ENCODE measurements at places on chromosomes 16 and 17.

GRCh38 chr16:50365791-50366575 is 2.8 kb downstream of the BRD7 start:
- peaks cover 44% of the 10 kb centered on the region for H3K36me3 ChIP-seq
- no peak overlapping the region for H3K27ac ChIP-seq
- no peak for DNase-seq
- H3K4me3 ChIP-seq, result no peak overlapping the region

GRCh38 chr16:2719328-2720063 is 528 bp downstream of the PRSS27 start:
- no peak overlapping the region for H3K27ac ChIP-seq
- no peaks in the 10 kb centered on the region for H3K27me3 ChIP-seq
- peaks cover 9% of the 10 kb centered on the region for H3K4me1 ChIP-seq
- peak; percentile 70 for DNase-seq
- H3K4me3 ChIP-seq, result no peak overlapping the region

DNA sequence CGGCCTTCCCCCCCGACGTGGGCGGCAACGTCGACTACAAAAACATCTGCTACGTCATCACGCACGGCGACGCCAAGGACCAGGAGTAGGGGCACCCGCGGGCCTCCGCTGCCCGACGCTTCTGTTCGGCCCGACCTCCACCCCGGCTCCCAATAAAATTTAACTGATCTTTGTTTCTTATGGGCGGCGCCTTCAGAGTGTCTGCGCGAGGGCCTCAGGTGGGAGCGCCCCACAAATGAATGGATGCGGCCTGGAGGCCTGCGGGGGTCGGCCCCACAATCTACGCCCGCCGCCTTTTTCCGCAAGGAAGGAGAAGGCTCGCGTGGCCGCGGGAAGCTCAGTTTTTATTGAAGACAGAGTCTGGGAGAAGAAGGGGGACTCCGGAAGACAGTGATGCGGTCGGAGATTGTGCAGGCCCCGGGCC is 3.2 kb downstream of the MYL11 start:
- DNase-seq, result peak; percentile 98
- peaks cover 23% of the 10 kb centered on the region for H3K4me1 ChIP-seq
- H3K27ac ChIP-seq, result peak overlapping the region; percentile 99
- no peaks in the 10 kb centered on the region for H3K36me3 ChIP-seq
- H3K4me3 ChIP-seq, result peak overlapping the region; percentile 68

- no peak for DNase-seq
- no peaks in the 10 kb centered on the region for H3K27me3 ChIP-seq
- no peak overlapping the region for H3K27ac ChIP-seq
- no peaks in the 10 kb centered on the region for H3K36me3 ChIP-seq
- H3K4me3 ChIP-seq, result no peak overlapping the region
- no peaks in the 10 kb centered on the region for H3K4me1 ChIP-seq
Observed at GRCh38 chr16:59975953-59976352, 1241.8 kb upstream of the GOT2 start.

DNA sequence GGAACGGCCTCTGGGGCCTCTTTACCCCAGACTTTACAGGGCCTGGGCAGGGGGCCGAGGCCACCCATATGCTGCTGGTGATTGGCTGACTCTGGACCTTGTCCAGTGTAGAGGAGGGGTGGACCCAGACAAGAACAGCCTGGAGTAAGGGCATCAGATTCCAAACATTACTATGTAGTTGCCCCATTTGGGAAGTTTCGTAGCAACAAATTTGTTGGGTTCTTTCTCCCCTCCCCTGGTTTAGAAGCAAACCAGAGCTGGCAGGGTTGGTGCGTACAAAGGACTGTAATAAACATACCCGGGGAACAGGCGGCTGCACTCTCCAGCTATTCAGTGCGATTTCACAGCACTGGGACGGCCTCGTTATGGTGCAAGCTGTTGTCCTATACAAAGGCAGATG is 145.5 kb downstream of the NTN1 start:
- H3K27ac ChIP-seq, result no peak overlapping the region
- no peak overlapping the region for H3K4me3 ChIP-seq
- H3K4me1 ChIP-seq, result no peaks in the 10 kb centered on the region
- no peaks in the 10 kb centered on the region for H3K27me3 ChIP-seq
- DNase-seq, result no peak
- H3K36me3 ChIP-seq, result no peaks in the 10 kb centered on the region

Measured in spleen (tissue), 13 donors.